ENCODE measurements at places on chromosomes 13 and 19.

GRCh38 chr19:51096473-51097165 is 11.6 kb downstream of the CTU1 start:
- no peak for DNase-seq

- DNase-seq, result no peak
Measured at GRCh38 chr13:24002206-24002815, 105.0 kb upstream of the C1QTNF9B start.

- DNase-seq, result no peak
Measured at GRCh38 chr13:113422807-113423519, 30.3 kb downstream of the ADPRHL1 start.

DNA sequence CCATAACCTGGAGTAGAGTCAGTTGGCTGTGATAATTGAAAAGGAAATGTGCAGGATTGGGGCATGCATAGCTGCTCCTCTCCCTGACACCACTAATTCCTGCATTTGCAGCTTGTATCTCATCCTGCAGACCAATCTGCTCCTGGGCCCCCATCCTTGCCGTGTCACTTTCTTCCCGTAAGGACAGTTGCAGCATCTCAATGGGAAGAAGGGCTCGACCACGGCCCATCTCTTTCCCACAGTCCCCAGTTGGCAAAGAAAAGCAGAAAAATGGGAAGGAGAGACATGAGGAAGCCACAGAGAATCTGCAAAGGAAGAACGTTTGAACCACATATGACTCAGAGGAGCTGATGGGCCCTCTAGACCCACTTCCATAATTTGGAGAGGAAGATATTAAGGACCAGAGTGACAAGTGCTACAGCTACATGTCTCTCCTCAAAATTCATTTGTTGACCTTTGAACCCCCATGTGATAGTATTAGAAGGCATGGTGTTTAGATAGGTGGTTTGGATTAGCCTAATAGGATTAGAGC is 1.8 kb upstream of the SIGLEC12 start:
- DNase-seq, result no peak

- peak; percentile 50 for DNase-seq
Measured at GRCh38 chr19:46862974-46863632, 2.3 kb downstream of the ARHGAP35 start.

- DNase-seq, result no peak
Measured at GRCh38 chr13:84234416-84234815, 352.1 kb upstream of the SLITRK1 start.

GRCh38 chr19:41525989-41526388 is 50.0 kb upstream of the CEACAM21 start:
- DNase-seq, result no peak

GRCh38 chr13:88288326-88288725 is 617.2 kb downstream of the SLITRK5 start:
- no peak for DNase-seq

GRCh38 chr13:59641817-59642216 is 521.9 kb downstream of the DIAPH3 start:
- DNase-seq, result no peak

- DNase-seq, result no peak
Measured at GRCh38 chr19:55147545-55148251, 1.3 kb downstream of the TNNT1 start.

- DNase-seq, result no peak
Measured at GRCh38 chr19:18500799-18501198, 21.1 kb downstream of the ELL start.

GRCh38 chr19:29446361-29446760 is 79.4 kb upstream of the VSTM2B start:
- DNase-seq, result no peak

DNA sequence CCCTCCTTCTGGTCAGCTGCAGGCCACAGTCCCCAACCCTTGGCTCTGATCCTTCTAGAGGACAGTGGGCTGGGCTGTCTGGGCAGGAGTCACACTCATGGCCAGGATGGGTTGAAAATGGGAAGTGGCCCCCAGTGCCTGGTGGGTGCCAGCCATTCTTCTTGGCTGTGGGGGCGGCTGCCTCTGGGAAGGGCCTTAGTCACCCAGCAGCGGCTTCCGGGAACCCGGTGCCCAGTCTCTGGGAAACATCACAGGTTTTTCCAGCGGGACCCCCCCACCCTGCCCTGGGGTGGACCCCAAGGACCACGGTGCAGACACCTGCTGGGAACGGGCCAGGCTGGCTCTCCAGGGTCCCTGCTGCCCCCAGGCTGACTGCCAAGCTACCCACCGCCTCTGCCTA is 27.3 kb upstream of the SLC7A10 start:
- DNase-seq, result no peak

DNA sequence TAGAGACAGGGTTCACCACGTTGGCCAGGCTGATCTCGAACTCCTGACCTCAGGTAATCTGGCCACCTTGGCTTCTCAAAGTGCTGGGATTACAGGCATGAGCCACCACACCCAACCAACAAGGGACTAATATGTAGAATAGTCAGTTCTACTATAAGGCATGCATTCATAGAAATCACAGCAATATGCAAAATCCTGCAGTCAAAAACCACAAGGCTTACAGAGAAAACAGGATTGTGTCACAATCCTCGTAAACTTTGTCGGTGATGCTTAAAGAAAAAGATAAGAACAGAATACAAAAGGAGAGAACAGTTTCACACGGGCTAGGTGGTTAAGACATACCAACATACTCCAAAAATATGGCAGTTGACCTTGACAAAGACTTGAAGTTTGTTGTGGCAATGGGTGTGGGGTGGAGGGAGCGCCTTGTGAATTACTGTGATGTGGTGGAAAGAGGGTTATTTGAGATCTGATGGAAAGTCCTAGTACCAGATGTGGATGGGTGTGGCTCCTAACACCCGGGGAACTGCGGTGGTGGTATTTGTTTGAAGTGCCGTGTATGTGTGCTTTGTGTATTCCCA is 12.4 kb downstream of the NOSIP start:
- DNase-seq, result no peak

DNA sequence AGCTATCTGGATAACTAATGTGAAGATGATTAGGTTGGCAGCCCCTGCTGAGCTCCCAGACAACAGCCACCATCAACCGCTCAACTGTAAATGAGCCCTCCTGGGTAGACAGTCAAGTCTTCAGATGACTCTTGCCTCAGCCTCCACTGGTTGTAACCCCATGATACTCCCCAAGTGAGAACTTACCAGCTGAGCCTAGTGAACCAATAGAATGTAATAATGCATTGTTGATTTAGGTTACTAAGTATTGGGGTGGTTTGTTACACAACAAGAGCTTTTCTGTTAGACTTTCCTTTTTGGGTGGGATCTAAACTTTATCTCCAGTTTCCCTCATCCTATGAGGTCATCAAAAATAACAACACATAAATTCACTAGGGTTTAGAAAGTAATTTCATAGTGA is 69.4 kb downstream of the CYSLTR2 start:
- no peak for DNase-seq

DNA sequence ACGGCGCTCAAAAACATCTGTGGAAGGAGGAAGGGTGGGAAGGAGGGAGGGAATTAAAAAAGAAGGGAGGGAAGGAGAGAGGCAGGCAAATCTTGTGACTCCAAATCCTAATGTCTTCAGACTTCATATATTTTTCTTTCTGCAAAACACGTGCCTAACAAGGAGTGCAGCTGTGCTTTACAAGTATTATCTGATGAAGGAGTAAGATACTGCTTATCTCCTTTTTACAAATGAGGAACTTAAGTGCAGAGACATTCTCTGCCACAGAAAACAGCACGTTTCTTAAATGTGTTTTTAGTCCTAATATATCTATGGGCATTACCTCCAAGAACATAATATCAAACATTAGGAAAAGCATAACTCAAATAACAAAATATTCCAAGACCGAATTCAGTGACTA is 6.5 kb downstream of the FLT3 start:
- DNase-seq, result no peak

DNA sequence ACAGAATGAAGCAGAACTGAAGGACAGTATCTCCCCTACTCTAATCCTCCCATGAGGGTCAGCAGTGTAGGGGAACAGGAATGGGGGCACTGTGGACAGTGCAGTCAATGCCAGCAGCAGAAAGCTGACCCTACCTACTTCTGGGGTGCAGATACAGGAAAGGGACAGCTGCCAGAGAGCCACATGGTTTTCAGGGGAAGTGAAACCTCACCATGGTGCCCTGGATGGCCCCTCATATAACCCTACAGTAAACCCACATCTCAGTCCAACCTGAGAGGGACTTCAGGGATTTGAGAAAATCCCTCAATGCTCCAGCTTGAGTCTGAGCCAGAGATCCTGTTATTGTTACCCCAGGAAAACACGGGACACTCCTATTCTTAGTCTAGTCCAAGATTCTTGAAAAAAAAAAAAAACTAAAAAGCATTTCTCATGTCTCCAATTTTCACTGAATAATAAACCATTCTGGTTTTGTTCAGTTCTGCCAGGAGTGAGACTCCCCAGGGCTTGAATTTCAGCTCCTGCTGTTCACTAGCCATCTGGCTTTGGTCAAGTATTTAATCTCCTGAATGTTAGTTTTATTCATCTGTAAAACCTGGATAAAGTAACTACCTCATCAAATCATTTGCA is 511.6 kb upstream of the ARGLU1 start:
- DNase-seq, result no peak

DNA sequence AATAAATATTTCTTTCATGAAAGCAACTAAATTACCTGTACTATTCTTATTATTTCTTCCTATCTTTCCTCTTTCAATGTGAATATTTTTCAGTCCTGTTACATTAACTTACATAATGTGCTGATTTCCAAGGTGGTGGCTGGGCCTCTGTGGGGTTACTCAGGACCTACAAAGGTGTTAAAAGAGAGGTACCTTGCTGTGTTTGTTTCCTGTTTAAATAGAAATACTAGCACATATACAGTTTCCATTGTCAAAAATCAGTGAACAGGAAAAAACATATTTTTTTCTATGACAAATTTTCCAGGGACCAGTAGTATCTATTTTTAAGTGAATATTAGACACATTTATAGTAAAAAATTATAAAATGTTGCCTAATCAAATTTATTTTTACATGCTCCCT is 8.7 kb upstream of the PCDH9 start:
- DNase-seq, result no peak

- DNase-seq, result no peak
Measured at GRCh38 chr13:48654511-48654910, 782 bp downstream of the CYSLTR2 start.

GRCh38 chr19:11486661-11487503 is 6.0 kb upstream of the ELAVL3 start:
- DNase-seq, result no peak

GRCh38 chr19:50870417-50871089 is 2.7 kb upstream of the KLK2 start:
- DNase-seq, result no peak

DNA sequence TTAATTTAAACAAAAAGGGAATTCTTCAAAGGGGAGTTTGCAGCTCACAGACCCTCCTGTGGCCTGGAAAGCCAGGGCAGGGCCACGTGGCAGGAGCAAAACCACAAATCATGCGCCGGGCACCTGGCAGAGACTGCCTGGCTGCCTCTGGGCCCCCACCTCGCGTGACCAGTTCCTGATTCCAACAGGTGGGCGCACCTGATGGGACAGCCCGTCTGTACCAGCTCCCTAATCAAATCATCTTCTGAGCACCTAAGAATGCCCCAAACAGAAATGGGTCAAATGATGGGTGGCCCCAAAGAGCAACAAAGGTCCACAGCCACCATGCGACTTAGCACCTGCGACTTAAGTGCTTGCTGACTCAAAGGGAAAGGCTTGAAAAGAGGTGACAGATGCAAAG is 9.2 kb downstream of the TMTC4 start:
- no peak for DNase-seq

- DNase-seq, result no peak
Measured at GRCh38 chr13:94236872-94237271, 242.6 kb downstream of the DCT start.

GRCh38 chr13:89465366-89465765 is 1794.2 kb downstream of the SLITRK5 start:
- DNase-seq, result no peak

DNA sequence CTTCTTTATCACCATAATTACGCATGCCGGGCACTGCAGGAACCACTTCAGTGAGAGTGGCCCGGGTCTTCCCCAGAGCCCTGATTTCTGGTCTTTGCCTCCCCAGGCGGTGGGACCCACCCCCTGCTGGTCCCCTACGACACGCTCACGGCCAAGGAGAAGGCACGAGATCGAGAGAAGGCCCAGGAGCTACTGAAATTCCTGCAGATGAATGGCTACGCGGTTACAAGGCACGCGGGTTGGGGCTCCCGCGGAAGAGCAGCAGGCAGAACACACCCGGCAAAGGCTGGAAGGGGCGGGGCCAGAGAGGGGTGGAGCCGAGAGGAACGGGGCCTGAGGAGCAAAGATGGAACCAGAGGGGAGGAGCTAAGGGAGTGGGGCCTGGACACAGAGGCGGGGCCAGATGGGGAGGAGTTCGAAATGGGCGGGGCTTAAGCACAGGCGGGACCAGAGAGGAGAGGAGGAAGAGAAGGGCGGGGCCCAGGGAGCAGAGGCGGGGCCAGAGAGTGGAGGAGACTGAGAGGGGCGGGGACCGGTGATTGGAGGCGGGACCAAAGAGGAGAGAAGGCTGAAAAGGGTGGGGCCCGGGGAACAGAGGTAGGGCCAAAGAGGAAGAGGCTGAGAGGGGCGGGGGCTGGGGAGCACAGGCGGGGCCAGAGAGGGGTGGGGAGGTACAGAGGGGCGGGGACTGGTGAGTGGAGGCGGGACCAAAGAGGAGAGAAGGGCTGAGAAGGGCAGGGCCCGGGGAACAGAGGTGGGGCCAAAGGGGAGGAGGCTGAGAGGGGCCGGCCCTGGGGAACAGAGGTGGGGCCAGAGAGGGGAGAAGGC is 73.4 kb downstream of the RYR1 start:
- no peak for DNase-seq

GRCh38 chr19:5182751-5183150 is 157.9 kb downstream of the PTPRS start:
- no peak for DNase-seq

DNA sequence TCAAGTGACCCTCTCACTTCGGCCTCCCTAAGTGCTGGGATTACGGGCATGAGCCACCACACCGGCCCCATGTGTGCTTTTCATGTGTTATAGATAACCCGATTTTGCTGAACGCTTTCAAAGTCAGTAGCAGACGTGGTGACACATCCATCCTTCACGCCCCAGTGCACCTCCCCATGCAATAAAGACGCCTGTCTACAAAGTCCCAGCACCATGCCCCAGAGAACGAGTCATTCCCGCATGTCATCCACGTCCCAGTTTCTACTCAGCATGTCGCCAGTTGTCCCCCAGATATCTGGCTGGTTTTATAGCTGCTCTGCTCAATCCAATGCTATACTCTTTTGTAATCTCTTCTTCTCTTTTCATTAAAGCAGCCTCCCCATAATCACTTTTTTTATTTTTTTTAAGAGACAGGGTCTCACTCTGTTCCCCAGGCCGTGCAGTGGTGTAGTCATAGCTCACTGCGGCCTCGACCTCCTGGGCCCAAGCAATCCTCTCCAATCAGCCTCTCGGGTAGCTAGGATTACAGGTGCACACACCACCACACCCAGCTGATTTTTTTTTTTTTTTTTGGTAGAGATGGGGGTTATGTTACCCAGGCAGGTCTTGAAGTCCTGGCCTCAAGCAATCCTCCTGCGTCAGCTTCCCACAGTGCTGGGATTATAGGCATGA is 42.5 kb downstream of the DNM2 start:
- no peak for DNase-seq

- DNase-seq, result peak; percentile 84
Measured at GRCh38 chr19:13207846-13208671, 57.8 kb downstream of the IER2 start.

GRCh38 chr13:110343241-110343865 is 36.3 kb downstream of the COL4A2 start:
- DNase-seq, result no peak

- DNase-seq, result no peak
Measured at GRCh38 chr19:1311543-1312091, 25.9 kb downstream of the EFNA2 start.

GRCh38 chr19:46678110-46678732 is 17.2 kb upstream of the DACT3 start:
- DNase-seq, result no peak
